ENCODE measurements at places on chromosomes 3 and 15. TPM values are rescaled to one million over a fixed set of nuclear protein-coding genes. Genes with fewer than 3 reads are reported as not detected.

CORO2B gene
- not detected for total RNA-seq

IL17RB gene
- 0.36 TPM for total RNA-seq

ISLR2 gene
- total RNA-seq: not detected

UCN2 gene
- not detected for total RNA-seq

NR2E3 gene
- total RNA-seq: not detected

ALDH1A3 gene
- not detected for total RNA-seq

SAXO2 gene
- 11.1 TPM for total RNA-seq

All from CD4-positive, alpha-beta T cell (primary cell).